Fibroblast of skin of back (primary cell): ENCODE measurements at places on chromosomes 13 and 19.

GRCh38 chr13:88862095-88862620, 1191.0 kb downstream of the SLITRK5 start:
- DNase-seq = no peak

DNA sequence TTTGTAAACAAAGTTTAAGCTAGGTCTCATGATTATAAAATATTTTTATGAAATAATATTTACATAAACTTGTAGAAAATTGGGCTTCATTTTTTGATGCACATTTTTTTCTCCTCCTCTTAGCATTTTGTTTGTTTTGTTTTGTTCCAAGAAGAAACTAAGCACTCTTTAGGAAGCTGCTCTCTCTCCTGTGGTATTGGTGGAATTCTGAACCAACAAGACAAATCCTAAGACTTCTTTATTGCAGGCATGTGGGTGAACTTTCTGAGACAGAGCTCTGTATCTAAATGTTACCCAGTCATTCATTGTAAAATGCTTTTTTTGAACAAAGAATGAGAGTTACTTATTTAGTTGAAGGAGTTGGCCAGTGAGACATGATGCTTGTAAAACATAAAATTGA, 39.3 kb downstream of the LMO7 start:
- DNase-seq = peak; percentile 33

DNA sequence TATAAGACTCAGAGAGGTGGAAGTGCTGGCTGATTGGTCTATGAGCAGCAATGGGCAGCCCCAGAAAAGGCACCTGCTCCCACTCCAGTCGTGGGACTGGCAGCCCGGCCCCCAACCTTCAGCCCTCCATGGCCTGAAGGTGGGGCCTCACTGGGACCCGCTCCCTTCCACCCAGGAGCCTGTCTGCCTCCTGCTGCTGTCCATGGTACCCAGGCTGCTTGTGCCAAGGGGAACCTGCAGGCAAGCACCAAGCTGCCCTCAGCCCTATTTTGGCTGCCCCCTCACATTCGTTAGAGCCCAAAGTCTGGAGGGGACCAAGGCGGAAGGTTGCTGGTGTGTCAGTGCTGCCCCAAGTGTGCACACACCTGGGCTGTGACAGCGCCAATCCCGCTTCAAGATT, 2304.9 kb downstream of the PCDH9 start:
- peak; percentile 32 for DNase-seq

DNA sequence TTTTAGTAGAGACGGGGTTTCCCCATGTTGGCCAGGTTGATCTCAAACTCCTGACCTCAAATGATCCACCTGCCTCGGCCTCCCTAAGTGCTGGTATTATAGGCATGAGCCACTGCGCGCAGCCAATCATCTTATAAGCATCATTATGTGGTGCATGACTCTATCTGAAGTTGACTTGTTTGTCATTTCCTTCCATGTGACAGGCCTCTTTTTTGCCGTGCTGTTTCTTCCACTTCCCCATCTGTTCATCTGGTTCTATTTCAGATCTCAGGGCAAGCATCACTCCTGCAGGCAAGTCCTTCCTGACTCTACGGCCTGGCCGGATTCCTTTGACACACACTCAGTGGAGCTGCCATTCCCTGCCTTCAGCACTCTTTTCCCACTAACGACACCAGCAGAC, 15.2 kb downstream of the COL5A3 start:
- DNase-seq = no peak

DNA sequence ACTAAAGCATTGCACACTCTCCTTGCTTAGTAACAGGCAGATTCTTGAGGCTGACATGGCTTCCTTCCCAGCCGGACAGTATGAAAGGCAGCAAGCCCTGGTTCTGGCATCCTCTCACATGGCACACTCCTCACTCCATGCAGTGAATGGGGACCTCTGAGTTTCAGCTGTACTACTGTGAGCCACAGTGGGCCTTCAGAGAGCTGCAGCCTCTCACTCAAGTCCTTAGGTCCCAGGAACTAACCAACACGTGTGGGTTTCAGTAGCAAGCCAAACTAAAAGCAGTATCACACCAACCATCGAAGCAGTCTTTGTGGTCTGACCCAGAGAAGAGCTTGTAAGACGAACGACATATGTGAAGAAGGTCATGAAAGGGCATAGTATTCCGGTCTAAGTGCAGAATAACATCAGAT, 128.2 kb downstream of the TBC1D4 start:
- DNase-seq = no peak

DNA sequence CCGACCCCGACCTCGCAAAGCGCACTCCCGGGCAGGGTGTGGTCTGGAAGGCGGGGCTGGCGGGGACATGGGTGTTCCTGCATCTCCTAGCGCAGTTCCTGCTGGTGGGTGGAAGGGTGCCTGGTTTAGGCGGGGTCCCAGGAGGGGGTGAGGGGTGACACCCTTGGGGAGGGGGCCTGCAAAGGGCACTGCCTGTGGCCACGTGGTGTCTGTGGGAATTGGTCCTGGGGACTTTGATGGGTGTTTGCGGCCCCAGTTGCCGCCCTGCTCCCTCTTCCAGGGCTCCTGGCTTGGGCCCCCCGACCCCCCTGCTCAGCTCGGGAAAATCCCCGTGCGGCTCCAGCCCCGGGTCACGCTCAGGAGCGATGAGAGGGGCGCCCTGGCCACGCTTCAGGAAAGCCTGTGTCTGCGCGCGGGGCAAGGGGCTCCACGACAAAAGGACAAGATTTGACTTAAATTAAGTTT, 19.1 kb downstream of the WTIP start:
- DNase-seq = no peak

- no peak for DNase-seq
These were observed 1.2 kb upstream of the NUP62 start for GRCh38 chr19:49930483-49931011.

DNA sequence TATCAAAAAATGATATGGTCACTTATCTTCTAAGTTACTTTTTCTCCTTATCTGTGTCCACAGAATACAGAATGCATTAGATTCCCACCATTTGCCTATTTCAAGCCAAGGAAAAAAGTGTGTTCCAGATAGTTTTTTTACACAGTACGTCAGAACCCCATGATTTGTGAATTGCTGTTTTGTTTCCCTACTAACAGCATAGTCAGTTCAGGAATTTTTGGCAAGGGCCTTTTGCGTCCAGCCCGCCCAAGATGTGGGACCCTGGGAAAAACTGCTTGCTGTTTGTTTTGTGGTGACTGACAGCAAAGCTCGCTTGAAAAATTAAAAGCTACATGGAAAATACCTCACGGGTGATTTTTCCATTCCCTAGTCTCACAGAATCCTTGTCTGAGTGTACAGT, 20.4 kb upstream of the FAM216B start:
- DNase-seq = peak; percentile 63

- no peak for DNase-seq
These were observed 21.6 kb downstream of the POMP start for GRCh38 chr13:28680541-28680940.

DNA sequence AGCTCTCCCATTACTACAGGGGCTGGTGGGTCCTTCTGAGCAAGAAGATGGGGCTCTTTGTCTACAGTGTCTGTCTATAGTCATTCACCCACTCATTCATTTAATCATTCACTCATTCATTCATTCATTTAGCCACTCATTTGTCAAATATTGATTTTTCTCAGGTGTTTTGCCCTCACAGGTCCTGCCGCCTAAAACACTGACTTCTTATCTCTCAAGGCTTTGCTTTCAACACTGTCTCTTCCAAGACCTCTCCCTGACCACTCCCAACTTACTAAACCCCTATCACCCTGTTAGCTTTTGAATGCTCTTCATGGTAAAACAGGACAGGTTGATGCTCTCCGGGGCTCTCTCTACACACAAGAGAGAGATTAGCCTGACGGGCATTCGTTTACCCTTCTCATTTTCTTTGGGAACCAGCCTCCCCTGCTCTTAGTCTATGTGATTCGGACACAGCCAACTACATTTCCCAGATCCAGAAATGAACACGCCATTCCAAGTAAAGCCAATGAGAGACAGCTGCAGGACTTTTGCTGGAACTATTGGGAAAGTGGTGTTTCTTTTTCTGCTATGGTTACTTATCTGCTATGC, 22.7 kb downstream of the FAM187B start:
- no peak for DNase-seq

- DNase-seq = peak; percentile 91
These were observed at the start of gene IZUMO1 for GRCh38 chr19:48746738-48747575. TSS of gene IZUMO1 (minus strand) at chr19:48746909. CDS start at chr19:48745859, 1,050 bp downstream.

DNA sequence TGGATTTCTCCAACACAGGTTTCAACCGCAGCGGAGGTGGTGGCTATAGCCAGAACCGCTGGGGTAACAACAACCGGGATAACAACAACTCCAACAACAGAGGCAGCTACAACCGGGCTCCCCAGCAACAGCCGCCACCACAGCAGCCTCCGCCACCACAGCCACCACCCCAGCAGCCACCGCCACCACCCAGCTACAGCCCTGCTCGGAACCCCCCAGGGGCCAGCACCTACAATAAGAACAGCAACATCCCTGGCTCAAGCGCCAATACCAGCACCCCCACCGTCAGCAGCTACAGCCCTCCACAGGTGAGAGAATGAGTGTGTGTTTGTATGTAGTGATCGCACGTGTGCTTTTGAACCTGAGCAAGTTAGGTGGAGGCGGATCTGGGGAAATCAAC, 6.0 kb upstream of the CCDC97 start:
- DNase-seq = no peak

DNA sequence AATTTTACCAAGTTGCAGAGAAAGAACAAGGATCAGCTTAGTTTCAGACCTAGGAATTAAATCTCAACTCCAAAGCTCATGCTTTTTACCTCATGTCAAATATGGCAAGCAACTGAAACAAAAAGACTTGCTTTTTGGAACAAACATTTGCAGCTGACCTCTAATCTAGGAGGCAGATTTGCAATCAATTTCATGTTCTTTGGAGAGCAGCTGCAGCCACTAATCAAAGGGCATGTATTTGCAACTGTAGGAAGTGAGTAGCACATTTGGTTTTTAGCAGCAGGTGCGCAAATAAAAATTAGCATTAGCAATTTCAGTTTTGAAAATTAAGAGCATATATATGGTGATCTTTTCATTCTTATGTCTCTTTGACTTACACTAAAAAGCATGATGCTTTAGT, 459.3 kb upstream of the SLC10A2 start:
- DNase-seq = no peak

- DNase-seq = no peak
These were observed 543.3 kb upstream of the SPRY2 start for GRCh38 chr13:80884056-80884785.

DNA sequence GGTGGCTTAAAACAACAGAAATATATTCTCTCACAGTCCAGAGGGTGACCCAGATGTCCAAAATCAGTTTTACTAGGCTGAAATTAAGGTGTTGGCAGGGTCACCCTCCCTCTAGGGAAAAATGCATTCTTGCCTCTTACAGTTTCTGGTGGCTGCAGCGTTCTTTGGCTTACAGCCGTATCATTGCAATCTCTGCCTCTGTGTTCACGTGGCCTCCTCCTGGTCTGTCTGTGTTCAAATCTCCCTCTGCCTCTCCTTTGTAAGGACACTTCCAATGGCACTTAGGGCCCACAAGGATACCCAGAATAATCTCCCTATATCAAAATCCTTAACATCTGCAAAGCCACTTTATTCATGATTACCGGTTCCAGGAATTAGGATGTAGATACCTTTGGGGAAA, 21.1 kb downstream of the KCTD12 start:
- DNase-seq = no peak

- DNase-seq = no peak
These were observed 47.1 kb downstream of the DCLK1 start for GRCh38 chr13:36084131-36084530.

DNA sequence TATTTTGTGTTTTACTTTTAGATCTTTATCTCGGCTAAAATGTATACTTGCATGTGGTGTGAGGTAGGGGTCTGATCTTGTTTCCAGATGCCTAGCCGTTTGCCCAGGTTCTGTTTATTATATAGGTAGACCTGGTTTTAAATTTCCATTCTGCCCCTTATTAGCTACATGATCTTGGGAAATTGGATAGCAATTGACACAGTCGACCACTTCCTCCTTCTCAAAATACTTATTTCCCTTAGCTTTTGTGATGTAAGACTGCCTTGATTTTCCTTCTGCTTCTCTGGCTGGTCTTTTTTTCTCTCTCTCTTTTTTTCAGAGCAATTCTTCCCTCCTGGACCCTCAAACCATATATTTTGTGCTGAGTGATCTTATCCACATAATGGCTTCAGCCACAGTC, 3.0 kb upstream of the PGLYRP1 start:
- DNase-seq = no peak

DNA sequence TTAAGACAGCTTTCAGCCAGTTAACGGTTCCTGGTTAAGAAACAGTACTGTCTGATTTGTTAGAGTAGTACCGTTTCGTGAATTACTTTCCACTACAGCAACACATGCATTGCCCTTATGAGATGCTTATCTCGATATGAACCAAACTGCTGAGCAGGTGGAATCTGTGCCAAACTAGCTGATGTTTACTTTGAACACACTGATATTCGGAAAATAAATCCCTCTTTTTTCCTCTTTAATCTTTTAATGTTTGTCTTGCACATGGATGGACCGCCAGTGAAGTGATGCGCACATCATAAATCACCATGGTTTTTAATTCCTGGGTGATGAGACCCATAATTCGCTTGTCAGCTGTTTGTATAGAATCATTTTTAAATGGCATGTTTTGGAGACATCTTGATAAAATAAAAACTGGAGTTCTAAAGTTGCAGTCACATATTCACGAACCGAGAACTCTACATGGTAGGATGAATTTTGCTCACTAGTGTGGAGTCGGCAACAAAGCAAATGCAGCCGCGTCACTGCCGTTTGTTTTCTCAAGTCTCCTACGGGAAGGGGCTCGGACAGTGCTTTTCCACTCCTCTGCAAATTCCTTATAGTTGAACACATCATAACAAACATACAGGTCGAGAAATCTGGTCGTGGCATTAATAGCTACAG, 1.1 kb downstream of the GJA3 start:
- peak; percentile 23 for DNase-seq

- no peak for DNase-seq
These were observed 254.7 kb downstream of the KLF12 start for GRCh38 chr13:73879346-73880015.

DNA sequence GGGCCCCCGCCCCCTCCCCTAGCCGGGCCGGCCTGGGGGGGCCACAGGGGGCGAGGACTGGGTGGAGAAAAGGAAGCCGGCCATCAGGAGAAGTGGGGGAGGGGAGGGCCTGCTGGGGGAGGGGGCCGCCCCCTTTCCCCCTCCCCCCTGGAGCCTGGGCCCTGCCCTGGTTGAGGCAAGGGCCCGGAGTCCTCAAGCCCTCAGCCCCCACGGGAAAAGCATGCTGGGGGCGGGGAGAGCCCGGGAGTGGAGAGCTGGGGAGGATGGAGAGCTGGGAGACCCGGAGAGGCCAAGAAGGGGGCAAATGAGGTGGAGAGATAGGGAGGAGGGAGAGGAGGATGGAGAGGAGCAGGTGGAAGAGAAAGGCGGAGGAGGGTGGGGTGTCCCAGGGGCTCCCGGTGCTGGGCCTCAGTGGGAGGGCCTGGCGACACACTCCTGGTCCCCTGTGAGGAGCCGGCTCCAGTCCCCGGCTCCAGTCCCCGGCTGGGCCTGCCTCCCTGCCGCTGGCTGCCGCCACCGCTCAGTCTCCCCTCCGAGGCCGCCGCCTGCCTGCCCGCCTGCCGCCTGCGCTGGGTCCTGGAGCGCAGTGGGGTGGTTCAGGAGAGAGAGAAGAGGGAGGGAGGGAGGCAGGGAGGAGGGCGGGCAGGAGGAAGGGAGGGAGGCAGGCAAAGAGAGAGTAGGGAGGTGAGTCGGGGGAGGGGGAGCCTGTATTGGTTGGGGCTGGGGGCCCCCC, at the start of gene GRIK5:
Gene GRIK5 (minus strand): TSS at position 588 of the 733 bp plus-strand sequence. CDS start 4,436 bp downstream, outside the sequence.
- DNase-seq = no peak
